ENCODE measurements at places on chromosomes 6 and 20. TPM values are rescaled to one million over a fixed set of nuclear protein-coding genes. Genes with fewer than 3 reads are reported as not detected.

GTSF1L gene
- total RNA-seq, result not detected

DNA sequence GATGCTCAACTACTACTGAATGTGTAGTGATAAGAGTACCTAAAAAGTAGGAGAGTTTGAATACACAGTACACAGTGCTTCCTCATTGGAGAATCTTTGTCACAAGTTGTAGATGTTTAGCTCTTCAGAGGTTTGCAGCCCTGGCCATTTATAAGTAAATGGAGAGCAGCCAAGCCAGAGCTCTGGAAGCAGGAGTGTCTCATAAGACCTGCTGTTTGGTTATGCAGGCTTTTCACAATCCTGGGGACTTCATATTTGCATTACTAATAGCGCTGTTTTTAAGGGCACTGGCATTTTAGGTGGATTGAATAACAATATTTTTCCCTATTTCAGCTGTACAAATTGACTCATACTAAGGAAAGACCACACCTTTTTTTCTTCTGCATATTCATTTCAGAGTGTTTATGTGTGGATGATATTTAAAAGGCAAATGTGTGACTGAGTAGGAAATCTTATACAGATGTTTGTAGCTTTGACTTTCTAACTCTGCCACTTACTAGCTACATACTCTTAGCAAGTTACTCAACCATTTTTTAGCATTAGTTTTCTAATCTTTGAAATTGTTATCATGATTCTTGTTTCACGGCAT lies 730.5 kb upstream of the MAP3K7 start:
- no peaks in the 10 kb centered on the region for H3K27me3 ChIP-seq
- H3K4me1 ChIP-seq, result no peaks in the 10 kb centered on the region
- H3K27ac ChIP-seq, result no peak overlapping the region
- DNase-seq, result no peak
- no peak overlapping the region for H3K4me3 ChIP-seq

GRCh38 chr6:30685157-30686008 lies 1.1 kb downstream of the PPP1R18 start:
- H3K4me1 ChIP-seq, result peaks cover 65% of the 10 kb centered on the region
- H3K27me3 ChIP-seq, result no peaks in the 10 kb centered on the region
- H3K4me3 ChIP-seq, result peak overlapping the region; percentile 90
- H3K36me3 ChIP-seq, result no peaks in the 10 kb centered on the region
- no peak overlapping the region for H3K27ac ChIP-seq
- no peak for DNase-seq

DNA sequence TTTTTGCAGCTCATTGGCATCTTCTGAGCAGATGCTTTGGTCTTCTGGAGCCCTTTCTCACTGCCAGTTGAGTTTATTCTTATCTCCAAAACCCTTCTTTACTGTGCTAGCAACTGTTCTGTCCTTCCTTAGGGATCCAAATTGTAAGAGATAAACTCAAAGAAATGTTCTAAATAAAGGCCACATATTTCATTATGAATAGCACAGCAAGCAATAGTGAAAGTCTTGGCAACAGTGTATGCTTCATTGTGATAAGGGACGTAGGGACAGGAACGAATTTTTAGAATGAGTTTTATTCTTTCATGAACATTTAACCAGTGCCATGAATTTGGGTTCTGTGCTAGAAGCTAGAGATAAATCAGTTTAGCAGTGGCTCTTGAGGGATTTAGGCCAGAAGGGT lies 61.1 kb downstream of the LRRC1 start:
- H3K4me1 ChIP-seq, result peaks cover 18% of the 10 kb centered on the region
- H3K4me3 ChIP-seq, result no peak overlapping the region
- no peaks in the 10 kb centered on the region for H3K27me3 ChIP-seq
- no peak overlapping the region for H3K27ac ChIP-seq
- DNase-seq, result no peak

MOXD1 gene
- total RNA-seq, result 2.3 TPM

GRCh38 chr6:10495029-10495428 lies 26.1 kb upstream of the GCNT2 start:
- no peak for DNase-seq
- no peaks in the 10 kb centered on the region for H3K36me3 ChIP-seq
- no peaks in the 10 kb centered on the region for H3K27me3 ChIP-seq
- no peaks in the 10 kb centered on the region for H3K4me1 ChIP-seq
- no peak overlapping the region for H3K27ac ChIP-seq

DNA sequence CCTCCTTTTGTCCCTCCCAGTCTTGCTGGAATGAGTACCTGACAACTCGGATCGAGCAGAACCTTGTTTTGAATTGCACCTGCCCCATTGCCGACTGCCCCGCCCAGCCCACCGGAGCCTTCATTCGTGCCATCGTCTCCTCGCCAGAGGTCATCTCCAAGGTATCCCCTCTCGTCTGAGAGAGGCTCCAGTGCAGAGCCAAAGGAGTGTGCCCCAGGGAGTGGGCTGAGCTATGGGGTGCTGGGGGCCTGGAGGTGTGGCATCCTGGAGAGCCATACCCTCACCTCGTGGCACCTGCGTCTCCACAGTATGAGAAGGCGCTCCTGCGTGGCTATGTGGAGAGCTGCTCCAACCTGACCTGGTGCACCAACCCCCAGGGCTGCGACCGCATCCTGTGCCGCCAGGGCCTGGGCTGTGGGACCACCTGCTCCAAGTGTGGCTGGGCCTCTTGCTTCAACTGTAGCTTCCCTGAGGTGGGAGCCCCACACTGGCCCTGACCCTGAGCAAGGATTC lies 8.8 kb downstream of the DNPH1 start:
- no peaks in the 10 kb centered on the region for H3K4me1 ChIP-seq
- DNase-seq, result no peak
- no peak overlapping the region for H3K27ac ChIP-seq
- H3K27me3 ChIP-seq, result no peaks in the 10 kb centered on the region

RNF182 gene
- 15.3 TPM for total RNA-seq

DNA sequence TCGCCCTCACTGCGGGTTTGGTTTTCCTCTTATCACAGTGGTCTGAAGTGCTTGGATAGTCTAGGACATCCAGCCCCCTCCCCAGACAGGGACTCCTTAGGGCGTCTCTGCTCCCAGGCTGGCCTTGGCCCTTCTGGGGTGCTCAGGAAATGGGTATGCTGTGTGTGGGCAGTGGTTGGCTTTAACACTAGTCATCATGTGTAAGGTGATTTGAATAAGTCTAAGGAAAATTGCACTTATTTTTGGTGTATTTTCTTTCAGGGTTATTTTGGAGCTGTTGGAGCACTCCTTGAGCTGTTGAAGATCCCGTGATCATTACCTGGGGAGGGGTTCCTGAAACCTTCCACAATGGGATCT lies 33.8 kb downstream of the PANK2 start:
- peaks cover 10% of the 10 kb centered on the region for H3K4me1 ChIP-seq
- no peaks in the 10 kb centered on the region for H3K27me3 ChIP-seq
- H3K36me3 ChIP-seq, result peaks cover 14% of the 10 kb centered on the region

- peak overlapping the region; percentile 19 for H3K4me3 ChIP-seq
- H3K36me3 ChIP-seq, result no peaks in the 10 kb centered on the region
- DNase-seq, result no peak
- peaks cover 50% of the 10 kb centered on the region for H3K27me3 ChIP-seq
- H3K4me1 ChIP-seq, result no peaks in the 10 kb centered on the region
- no peak overlapping the region for H3K27ac ChIP-seq
Measured at GRCh38 chr6:27514906-27515495, 42.1 kb upstream of the ZNF184 start.

GRCh38 chr6:150352321-150353296 lies 16.2 kb upstream of the IYD start:
- no peak for DNase-seq
- no peaks in the 10 kb centered on the region for H3K36me3 ChIP-seq
- H3K4me3 ChIP-seq, result no peak overlapping the region
- H3K27ac ChIP-seq, result no peak overlapping the region
- no peaks in the 10 kb centered on the region for H3K4me1 ChIP-seq
- no peaks in the 10 kb centered on the region for H3K27me3 ChIP-seq

- no peaks in the 10 kb centered on the region for H3K27me3 ChIP-seq
- no peak for DNase-seq
- no peak overlapping the region for H3K27ac ChIP-seq
- no peaks in the 10 kb centered on the region for H3K36me3 ChIP-seq
- peaks cover 4% of the 10 kb centered on the region for H3K4me1 ChIP-seq
Measured at GRCh38 chr6:100103194-100103593, 109.2 kb upstream of the MCHR2 start.

GRCh38 chr6:41675176-41675775 lies 37.0 kb downstream of the MDFI start:
- peaks cover 15% of the 10 kb centered on the region for H3K4me1 ChIP-seq
- no peaks in the 10 kb centered on the region for H3K36me3 ChIP-seq
- no peak overlapping the region for H3K4me3 ChIP-seq
- DNase-seq, result no peak
- H3K27me3 ChIP-seq, result no peaks in the 10 kb centered on the region

GRCh38 chr6:5762561-5762968 lies 244.2 kb downstream of the NRN1 start:
- no peak overlapping the region for H3K27ac ChIP-seq
- peaks cover 9% of the 10 kb centered on the region for H3K4me1 ChIP-seq
- no peaks in the 10 kb centered on the region for H3K36me3 ChIP-seq
- no peak for DNase-seq

- peaks cover 19% of the 10 kb centered on the region for H3K4me1 ChIP-seq
- H3K4me3 ChIP-seq, result no peak overlapping the region
- DNase-seq, result no peak
- no peaks in the 10 kb centered on the region for H3K36me3 ChIP-seq
- H3K27me3 ChIP-seq, result peaks cover 40% of the 10 kb centered on the region
Measured at GRCh38 chr6:31169123-31169857, 1.2 kb downstream of the POU5F1 start.

GRCh38 chr20:1528811-1529210 lies 28.7 kb downstream of the SIRPD start:
- H3K4me3 ChIP-seq, result no peak overlapping the region
- H3K36me3 ChIP-seq, result no peaks in the 10 kb centered on the region
- H3K27ac ChIP-seq, result no peak overlapping the region
- H3K27me3 ChIP-seq, result no peaks in the 10 kb centered on the region

GRCh38 chr6:114430534-114431124 lies 87.8 kb upstream of the HS3ST5 start:
- DNase-seq, result peak; percentile 25
- H3K4me3 ChIP-seq, result no peak overlapping the region
- peak overlapping the region; percentile 30 for H3K27ac ChIP-seq
- H3K4me1 ChIP-seq, result peaks cover 34% of the 10 kb centered on the region

- H3K4me1 ChIP-seq, result peaks cover 17% of the 10 kb centered on the region
- H3K27me3 ChIP-seq, result no peaks in the 10 kb centered on the region
- DNase-seq, result no peak
- no peaks in the 10 kb centered on the region for H3K36me3 ChIP-seq
- H3K27ac ChIP-seq, result no peak overlapping the region
- no peak overlapping the region for H3K4me3 ChIP-seq
Measured at GRCh38 chr6:3911614-3912336, 62.6 kb downstream of the FAM50B start.

All from neural progenitor cell (in vitro differentiated cells).